Stimulated activated CD8-positive, alpha-beta memory T cell treated with anti-CD3 and anti-CD28 coated beads, Interleukin-7, amount 100 ng/mL, for 48 hours (primary cell): ENCODE measurements at places on chromosomes 3 and 15.

GRCh38 chr3:152199102-152199840, 69.5 kb upstream of the MBNL1 start:
- no peak for DNase-seq

- no peak for DNase-seq
Measured at GRCh38 chr3:195135917-195136316, 135.0 kb downstream of the XXYLT1 start.

DNA sequence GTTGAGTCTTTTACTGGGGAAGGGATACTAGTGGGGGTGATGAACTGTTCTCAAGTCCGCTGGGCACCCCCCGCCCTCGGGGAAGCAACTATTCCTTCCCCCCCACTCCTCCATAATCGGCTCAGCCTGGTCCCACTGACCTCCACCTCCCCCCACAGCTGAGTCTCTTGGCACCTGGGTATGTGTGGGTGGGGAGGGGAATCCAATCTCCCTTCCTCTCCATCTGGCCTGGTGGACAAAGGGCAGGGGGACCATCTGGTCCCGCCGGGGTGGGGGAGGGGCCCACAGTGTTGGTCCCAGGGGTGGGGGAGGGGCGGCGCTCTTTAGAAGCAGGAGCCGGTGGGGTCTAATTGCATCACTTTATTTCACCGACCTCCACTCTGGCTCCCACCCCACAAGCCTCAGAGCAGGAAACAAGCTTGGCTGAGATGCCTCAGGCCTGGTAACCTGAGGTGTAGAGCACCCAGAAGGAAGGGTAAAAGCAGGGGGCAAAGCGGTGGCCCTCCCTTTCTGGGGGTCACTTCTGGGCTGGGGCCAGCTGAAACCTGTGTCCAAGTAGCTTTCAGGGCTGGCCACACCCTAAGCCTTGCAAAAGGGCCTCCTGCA, 1.0 kb upstream of the PCBP4 start:
- DNase-seq = no peak

DNA sequence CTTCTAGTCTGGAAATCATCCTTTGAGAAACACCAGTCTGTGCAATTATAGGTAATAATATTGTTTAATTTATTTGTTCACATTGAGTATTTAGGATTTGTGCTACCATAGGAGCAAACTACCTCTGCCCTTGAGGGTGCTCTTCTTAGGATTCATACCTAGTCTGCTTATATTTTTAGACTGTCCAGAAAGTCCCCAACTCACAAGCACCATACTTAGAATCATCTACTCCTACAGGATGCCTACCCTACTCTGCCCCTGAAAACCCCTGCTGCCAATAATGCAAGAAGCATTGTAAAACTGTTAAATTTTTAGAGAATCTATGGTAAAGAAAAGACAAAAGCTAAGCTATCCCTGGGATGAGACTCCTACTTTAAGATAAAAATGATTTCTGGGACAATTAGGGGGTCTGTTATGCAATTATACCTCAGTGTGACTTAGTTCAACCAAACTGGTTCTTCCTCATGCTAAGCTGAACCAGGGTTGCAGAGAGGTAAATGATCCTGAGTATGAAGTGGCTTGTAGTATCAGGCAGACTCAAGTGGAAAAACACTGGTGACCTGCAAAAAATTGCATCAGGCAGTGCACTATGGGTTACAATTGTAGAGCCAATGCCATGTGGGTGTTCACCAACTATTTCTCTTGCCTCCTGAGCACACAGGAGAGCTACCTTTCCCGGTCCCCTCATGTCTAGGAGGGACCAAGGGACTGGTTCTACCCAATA, 133.3 kb downstream of the TNIK start:
- DNase-seq = no peak

- no peak for DNase-seq
Measured at GRCh38 chr3:77726517-77726916, 686.6 kb downstream of the ROBO2 start.

GRCh38 chr3:46463868-46464241, 850 bp downstream of the LTF start:
- DNase-seq = no peak
